Activated CD4-positive, CD25-positive, alpha-beta regulatory T cell treated with anti-CD3 and anti-CD28 coated beads, Interleukin-2, amount 50 U/mL, for 72 hours (primary cell): ENCODE measurements at places on chromosomes 13 and 19.

- no peak for DNase-seq
Observed at GRCh38 chr13:99277629-99278028, 19.4 kb upstream of the GPR18 start.

DNA sequence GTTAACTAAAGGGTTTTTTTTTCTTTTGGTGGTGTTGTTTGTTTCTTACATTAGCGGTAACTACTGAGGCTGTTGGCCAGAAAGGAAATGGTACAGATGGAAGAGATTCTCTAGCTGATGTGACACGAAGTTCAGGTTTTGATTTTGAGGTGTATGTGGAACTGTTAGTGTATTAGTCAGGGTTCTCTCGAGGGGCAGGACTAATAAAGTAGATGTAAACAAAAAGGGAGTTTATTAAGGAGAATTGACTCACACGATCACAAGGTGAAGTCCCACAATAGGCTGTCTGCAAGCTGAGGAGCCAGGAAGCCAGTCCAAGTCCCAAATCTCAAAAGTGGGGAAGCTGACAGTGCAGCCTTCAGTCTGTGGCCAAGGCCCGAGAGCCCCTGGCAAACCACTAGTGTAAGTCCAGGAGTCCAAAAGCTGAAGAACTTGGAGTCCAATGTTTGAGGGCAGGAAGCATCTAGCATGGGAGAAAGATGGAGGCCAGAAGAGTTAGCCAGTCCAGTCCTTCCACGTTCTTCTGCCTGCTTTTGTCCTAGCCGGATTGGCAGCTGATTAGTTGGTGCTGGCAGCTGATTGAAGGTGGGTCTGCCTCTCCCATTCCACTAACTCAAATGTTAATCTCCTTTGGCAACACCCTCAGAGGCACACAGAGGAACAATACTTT lies 577.6 kb downstream of the EFNB2 start:
- DNase-seq = no peak

DNA sequence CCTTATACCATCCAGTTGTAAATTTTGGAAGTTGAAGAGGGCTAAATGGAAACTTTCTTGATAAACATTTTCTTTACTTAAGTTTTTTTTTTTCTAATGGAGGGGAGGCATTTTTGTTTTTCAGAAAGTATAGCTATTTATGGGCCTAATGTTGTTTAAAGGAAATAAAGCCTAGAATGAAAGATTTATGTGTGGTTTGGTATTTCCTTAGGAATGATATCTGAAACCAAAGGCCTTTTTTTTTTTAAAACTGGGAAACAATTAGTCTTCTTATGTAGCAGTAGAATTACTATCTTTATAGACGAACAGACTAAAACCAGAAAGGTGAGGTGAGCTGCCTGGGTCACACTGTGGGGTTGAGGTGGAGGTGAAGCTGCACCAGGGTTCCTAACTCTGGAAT lies 80.1 kb downstream of the ESD start:
- DNase-seq = no peak

DNA sequence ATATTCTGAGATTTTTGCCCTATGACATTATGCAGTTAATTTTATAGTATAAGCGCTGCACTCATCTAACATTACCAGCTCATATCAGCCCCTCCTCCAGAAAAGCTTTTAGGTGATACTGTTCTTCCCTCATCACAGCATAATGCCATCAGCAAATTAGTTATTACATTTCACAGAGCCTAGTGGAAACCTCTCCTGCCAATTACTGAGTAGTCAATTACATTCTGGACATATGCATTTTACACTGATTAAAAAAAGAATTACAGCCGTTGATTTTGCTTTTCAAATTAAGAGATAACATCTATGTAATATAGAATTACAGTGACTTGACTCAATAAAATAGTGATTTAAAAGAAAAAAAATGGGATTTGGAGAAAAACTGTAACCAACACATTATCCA lies 542.1 kb downstream of the UQCRFS1 start:
- no peak for DNase-seq

- DNase-seq = no peak
Observed at GRCh38 chr13:36975172-36975571, 24.0 kb downstream of the ALG5 start.

DNA sequence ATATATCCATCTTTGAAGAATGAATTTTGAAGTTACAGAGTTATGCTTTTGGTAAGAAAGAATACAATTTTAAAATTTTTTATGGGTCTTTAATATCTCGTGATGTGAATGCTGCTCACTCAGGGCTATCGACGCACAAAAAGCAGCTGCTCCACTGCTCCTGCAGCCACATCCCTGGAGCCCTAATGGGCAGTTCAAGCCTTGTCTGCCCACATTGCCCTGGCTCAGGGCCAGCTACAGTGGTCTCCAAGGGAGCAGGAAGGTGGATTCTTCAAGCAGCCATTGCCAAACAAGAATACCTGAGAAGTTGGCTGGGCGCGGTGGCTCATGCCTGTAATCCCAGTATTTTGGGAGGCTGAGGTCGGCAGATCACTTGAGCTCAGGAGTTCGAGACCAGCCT lies 85.8 kb downstream of the IPO5 start:
- no peak for DNase-seq

DNA sequence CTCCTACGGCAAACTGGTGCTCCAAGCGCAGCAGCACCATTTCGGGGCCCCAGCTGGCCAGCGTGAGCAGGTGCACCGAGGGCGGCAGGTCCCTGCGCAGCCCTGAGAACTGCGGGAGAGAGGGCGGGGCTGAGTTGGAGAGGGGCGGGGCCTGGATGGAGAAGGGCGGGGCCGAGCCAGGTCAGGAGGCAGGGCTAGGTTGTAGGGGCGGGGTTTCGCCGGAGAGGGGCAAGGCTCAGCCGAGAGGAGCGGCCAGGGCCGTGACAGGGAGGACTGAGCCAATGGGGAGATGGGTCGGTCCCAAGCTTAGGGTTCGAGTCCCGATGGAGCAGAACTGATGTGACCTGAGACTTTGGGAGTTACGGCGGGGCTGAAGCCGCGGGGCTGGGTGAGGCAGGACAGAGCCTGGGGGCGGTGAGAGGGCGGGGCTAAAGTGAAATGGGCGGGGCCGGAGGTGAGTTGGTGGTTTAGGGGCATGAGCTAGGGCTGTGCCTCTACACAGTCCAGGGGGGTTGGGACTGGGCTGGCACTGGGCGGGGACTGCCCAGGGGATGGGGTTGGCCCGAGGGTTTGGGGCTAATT lies 19.0 kb downstream of the MAN2B1 start:
- DNase-seq = peak; percentile 64

DNA sequence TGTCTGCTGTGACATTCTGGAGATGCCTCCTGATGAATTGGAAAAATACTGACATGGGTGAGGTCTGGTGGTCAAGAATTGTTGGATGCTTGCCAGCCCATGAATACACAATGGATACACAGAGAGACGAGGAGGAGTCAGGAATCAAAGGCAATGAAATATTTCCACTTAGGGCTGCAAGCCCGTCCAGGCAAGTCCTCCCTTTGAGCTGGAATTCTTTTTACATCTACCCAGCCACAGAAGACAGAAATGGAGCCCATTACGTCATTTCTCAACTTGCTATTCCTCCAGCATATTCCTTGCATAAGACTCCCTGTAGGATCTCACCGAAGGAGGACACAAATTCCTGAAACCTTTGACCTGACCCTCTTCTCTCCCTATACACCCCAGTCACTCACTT lies 15.7 kb upstream of the IGFL4 start:
- DNase-seq = no peak

- DNase-seq = no peak
Observed at GRCh38 chr13:41407380-41407779, 50.0 kb upstream of the RGCC start.

- no peak for DNase-seq
Observed at GRCh38 chr19:54109651-54110050, 5.8 kb downstream of the TFPT start.

DNA sequence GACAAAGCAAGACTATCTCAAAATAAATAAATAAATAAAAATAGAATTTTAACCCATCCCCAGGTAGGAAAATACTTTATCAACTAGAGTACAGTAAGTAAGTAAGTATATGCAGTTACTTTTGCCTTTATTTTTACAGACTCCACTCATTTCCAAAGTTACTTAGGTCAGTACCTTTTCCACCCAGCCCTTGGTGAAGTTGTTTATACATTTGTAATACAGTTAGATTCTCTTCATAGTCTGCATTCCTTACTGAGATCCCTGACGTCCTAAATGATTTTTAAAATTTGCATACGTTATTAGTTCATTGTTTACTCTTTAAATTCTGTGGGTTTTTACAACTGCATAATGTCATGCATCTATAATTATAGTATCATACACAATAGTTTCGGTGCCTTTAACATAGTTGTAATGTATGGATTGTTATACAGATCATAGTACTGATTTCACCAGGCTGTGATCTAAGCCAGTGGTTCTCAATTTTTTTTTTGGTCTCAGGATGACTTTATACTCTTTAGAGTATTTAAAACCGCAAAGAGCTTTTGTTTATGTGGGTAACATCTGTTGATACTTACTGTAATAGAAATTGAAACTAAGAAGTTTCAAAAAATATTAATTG lies 10.4 kb downstream of the SETDB2 start:
- DNase-seq = no peak

- no peak for DNase-seq
Observed at GRCh38 chr19:51637362-51637978, 7.3 kb upstream of the SIGLEC5 start.

DNA sequence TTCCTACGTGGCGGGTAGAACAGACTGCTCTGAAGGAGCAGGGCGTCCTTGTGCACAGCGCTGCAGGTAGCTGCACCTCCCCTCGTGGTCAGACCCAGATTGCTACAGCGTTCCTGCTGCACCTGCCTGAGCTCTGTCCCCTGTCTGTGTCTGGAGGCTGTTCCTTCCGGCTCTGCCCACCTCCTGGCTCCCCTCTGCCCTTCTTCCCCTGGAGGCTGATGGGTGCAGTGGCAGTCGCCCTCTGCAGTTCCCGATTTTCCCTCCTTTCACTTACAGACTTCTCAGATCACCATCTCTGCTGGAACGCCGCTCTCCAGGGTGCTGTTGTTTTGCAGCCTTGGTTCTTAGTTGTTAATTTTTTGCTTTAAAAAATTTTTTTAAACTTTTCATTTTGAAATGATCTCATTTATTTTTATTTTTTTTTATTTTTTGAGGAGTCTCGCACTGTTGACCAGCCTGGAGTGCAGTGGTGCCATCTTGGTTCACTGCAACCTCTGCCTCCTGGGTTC lies 53.6 kb downstream of the SMARCA4 start:
- no peak for DNase-seq

- DNase-seq = no peak
Observed at GRCh38 chr19:53389571-53389970, 5.4 kb upstream of the ZNF765 start.

- no peak for DNase-seq
Observed at GRCh38 chr13:35817642-35818607, 313.3 kb downstream of the DCLK1 start.

- no peak for DNase-seq
Observed at GRCh38 chr13:77728265-77729125, 31.0 kb downstream of the SLAIN1 start.

DNA sequence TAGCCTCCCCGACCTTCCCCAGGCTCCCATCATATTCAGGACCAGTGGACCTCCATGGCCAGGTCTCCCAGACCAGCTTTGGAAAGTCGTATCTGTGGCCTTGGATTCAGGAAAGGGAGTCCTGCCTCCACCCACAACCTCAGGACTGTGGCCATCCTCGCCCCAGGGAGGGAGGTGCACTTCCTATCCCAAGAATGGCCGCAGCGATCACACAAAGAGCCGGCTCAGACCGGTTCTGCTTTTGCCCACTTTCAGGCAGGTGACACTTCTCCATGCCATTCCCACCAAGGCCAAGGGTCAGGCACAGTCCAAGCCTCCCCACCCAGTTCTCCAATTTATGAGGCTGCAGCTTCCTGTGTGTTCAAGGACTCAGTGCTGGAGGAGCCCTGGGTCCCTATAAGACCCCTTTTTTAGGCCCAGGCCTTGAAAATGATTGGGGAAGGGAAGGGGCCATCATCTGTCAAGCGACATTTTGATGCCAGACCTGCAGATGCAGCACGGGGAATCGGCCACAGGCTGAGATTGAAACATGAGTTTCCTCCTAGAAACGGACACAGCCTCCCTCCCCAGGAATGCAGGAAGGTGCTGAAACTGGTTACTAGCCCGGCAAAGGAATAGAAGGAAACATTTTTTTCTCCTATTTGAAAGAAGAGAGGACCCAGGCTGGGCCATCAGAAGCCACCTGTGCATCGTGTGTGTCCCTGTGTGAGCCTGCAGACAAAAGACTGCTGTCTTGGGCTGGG lies 65.6 kb upstream of the USE1 start:
- no peak for DNase-seq

DNA sequence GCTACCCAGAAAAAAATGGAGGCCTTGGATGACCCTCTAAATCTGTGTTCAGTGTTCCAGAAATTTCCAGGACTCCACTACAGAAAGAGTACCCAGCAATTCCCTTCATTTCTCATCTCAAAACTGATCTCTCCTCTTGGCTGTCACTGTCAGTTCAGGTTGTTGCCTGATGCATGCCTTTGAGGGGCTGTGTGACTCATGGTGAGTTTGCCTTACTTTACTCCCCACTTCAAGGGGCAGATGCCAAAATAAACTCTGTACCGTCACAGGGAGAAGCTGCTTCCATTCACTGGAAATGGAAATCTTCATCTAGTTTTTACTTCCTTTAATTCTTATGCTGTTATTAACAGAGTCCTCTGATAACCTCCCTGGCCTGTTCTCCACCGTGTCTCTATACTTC lies 1075.0 kb downstream of the DIAPH3 start:
- no peak for DNase-seq
